GM10248 (cell line): ENCODE measurements at places on chromosomes 1 and 21.

DNA sequence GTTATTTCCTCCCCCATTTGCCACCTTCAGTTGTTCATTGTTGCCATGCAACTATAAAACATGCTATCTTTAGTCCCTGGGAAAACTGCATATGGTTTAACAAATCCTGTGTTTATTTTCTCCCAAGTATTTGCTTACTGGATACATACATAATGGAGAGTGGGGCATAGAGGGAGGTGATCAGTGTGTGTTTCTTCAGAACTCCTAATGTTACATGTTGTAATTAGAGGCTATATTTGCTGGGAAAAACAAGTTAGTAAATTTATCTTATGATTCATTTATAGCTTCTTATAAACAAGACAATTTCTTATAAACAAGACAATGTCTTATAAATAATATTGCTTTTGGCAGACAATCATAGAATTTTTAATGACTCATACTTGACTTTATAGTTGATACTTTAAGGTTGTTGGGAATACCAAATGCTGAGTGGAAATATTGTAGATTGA, 7.3 kb upstream of the GIPC2 start:
- DNase-seq, result no peak

- no peak for DNase-seq
Measured at GRCh38 chr1:26690157-26690556, 5.7 kb upstream of the ARID1A start.

- no peak for DNase-seq
Measured at GRCh38 chr1:90142697-90143096, 147.8 kb downstream of the ZNF326 start.

GRCh38 chr1:228373004-228373680, 33.5 kb downstream of the TRIM11 start:
- DNase-seq, result no peak

- no peak for DNase-seq
Measured at GRCh38 chr1:181849071-181849470, 212.4 kb downstream of the ZNF648 start.

DNA sequence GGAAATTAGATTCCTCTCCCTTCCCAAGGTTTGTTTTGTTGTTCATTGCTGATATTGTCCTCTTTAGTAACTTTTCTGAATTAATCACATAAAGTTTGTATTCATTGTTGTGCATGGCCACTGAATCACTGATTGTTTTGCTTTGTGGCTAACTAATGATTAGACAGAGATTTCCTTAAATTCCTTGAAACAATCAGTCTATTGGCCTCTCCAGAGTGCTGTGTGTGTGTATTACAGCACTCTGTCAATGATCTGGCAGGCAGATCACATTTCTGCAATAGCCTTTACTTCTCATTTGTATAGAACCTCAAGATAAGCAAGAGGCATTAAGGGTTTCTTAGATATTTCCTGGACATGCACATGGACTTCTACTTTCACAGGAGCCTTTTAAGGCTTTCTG, 78.6 kb downstream of the DUSP10 start:
- DNase-seq, result no peak

GRCh38 chr1:14606632-14607031, 8.1 kb downstream of the KAZN start:
- no peak for DNase-seq

GRCh38 chr1:44565259-44565750, 109.0 kb downstream of the TMEM53 start:
- no peak for DNase-seq

DNA sequence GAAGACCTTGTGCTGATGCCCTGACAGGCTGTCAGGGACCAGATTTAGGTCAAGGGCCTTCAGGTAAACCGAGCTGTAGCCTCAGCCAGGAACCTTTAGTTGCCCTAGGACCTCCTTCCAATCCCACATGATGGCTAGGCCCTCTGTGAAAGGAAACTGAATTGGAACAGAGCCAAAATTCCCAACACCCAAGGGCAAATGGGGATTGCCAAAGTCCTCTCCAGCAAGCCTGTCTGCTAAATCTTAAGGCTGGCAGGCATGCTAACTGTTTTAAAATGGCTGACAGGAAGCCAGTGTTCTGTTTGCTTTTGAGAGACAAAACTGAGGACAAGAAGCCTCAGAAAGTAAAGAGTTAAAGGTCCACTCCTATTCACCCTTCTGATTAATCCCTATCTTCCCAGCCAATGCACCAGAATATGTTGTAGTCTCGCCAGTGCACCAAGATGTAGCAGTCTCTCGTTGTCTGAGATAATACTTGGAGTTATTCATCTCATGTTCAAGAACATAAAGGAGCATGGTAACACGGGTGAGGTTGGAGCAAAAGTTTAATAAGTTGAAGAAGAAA, 35.1 kb downstream of the MSTO1 start:
- no peak for DNase-seq

DNA sequence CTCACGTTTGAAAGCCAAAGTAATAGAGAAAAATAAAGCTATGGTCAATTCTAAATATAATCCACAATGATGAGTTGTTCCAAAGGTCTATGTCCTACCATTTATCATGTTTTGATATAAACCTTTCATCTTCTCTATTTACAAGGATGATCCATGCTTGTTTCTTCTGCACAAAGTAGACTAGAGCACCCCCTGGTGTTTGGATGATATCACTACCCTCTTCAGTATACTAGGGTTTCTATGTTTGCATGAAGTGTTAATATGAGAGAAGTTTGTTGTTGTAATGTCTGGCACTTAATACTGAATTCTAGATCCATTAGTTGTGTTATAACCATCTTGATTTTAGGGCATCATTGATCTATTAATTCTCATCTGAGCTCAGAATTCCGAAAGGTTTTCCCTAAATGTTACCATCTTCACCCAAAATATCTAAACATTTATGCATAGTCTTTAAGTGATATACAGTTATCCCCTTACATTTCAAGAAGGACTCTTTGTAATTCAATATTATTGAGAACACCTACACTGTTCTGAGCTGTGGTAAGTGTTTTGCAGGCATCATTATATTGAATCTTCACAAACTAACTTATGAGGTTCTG, 21.1 kb downstream of the CLDN8 start:
- DNase-seq, result no peak

DNA sequence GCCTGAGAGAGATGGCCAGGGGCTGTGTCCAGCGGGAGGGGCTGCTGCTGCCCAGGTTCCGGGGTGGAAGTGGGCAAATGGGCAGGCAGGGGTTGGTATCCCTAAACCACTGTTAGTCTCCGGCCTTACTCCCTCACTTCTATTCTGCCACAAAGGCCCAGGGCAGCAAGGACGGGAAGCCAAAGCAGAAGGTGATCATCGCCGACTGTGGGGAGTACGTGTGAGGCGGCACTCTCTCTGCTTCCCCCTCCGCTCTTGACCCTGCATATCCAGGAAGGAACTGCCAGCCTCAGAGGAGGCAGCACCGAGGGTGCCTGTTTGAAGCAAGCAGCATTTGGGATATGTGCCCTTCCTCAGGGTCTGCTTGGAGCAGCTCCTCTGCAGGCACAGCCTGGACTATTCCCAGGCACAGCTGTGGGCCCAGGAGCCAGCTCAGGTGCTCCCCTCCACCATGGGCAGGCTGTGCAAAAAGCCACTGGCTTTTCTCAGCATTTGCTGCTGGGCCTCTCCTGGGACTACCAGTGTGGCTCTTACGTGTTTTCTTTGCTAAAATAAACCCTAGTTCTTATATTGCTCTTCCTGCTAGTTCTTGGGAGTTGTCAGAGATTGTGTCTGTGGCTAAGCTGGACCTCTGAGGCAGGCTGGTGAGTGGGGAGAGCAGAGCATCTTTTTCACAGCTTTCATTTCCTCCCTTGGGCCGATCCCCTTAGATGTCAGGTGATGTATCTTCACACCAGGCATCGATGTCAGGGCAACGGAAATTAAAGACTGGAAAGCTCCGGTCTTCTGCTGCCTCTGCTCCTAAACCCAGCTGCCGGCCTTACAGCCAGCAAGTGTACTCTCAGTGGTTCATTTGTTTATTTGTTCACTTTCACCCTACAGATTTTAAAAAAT, 14.7 kb downstream of the PPIE start:
- no peak for DNase-seq

DNA sequence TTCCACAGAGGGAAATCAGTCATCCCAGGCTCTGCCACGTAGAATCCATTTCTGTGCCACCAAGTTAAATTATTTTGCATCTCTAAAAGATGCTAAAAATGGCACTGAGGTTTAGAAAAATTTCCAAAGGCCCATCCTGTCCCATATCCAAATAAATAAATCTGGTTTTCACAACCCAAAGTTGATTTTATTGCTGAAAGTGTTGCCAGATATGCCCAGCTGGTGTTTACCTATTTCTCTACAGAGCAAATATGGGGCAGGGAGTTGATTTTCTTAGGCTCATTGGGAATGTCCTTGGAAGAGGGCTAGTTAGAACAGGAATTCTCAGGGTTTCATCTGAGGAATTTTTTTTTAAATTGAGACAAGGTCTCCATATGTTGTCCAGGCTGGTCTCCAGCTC, 19.0 kb downstream of the MAP1LC3C start:
- no peak for DNase-seq

DNA sequence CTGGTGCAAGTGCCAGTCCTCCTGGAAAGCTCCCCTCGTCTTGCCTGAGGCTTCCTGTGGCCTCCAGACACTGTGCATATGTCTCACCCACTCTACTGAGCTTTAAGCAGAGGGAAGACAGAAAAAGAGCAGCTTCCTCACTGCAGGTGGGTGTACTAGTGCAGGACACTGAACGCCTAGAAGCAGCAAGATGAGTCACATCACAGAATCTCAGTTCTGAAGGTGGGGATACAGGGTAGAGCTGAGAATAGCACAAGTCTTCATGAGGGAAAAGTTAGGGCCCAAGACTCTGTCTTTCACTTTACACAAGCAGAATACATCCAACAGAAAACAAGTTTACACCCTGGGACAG, 37.4 kb downstream of the PCAT6 start:
- peak; percentile 77 for DNase-seq

- DNase-seq, result no peak
Measured at GRCh38 chr1:200128944-200129879, 101.7 kb downstream of the NR5A2 start.

DNA sequence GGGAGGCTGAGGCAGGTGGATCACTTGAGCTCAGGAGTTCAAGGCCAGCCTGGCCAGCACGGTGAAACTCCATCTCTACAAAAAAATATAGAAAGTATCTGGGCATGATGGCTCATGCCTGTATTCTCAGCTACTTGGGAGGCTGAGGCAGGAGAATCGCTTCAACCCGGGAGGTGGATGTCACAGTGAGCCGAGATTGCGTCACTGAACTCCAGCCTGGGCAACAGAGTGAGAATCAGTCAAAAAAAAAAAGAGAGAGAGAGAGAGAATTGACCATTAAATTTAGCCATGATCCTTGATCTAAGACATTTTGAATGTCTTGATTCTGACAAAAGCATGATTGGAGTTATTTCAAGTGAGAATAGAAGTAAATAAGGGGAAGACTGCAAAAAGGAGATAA, 19.1 kb downstream of the RBM11 start:
- no peak for DNase-seq

DNA sequence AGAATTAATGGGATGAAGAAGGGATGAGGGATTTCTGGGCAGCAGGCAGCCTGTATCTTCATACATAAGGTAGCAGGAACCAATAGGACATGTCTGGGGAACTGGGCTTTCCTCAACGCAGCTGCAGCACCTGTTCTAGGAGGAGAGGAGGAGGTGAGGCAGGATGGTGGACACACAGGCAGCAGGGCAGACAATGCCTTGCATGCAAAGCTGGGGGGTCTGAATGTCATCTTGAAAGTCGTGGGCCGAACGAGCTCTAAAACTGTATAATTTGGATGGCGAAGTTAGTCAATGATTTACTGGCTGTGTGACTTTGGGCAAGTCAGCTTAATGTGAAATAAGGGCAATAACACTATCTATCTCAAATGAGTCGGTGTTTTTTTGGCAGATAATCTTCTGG, 124.4 kb downstream of the BEND5 start:
- DNase-seq, result no peak

- DNase-seq, result no peak
Measured at GRCh38 chr1:201545851-201546492, 7.0 kb downstream of the NAV1 start.

- no peak for DNase-seq
Measured at GRCh38 chr21:23899561-23899960, 1707.7 kb downstream of the MRPL39 start.
